ENCODE measurements at places on chromosomes 16 and 17.

DNA sequence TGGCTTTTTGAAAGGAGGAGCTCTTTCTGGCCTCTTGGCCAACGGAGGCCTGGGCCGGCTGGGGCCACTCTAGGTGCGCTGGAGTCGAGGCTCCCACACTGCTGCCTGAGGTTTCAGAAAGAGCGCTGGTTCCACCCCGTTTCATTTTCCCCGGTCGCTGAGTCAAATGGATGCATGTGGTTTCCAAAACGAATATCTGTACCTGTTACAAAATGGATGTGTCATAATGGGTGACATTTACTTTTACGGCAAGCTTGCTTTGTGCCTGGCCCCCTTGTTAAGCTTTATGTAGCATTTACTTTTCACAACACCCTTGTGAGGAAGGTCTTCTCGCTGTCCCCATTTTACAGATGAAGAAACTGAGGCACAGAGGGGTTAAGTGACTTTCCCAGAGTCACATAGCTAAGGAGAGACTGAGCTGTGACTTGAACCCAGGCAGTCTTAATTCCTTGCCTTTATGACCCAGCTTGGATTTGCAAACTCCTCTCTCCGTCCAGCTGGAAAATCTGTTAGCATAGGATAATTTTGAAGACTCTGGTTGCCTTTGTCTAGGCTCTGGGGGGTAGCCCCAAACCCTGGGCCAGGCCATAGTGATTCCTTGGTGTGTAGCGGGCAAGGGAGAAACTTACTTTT is 10.6 kb downstream of the KSR1 start:
- no peak for DNase-seq

GRCh38 chr17:65220732-65221131 is 83.6 kb downstream of the RGS9 start:
- DNase-seq, result no peak

- no peak for DNase-seq
These were observed 7.2 kb downstream of the MRPL58 start for GRCh38 chr17:75019710-75020109.

DNA sequence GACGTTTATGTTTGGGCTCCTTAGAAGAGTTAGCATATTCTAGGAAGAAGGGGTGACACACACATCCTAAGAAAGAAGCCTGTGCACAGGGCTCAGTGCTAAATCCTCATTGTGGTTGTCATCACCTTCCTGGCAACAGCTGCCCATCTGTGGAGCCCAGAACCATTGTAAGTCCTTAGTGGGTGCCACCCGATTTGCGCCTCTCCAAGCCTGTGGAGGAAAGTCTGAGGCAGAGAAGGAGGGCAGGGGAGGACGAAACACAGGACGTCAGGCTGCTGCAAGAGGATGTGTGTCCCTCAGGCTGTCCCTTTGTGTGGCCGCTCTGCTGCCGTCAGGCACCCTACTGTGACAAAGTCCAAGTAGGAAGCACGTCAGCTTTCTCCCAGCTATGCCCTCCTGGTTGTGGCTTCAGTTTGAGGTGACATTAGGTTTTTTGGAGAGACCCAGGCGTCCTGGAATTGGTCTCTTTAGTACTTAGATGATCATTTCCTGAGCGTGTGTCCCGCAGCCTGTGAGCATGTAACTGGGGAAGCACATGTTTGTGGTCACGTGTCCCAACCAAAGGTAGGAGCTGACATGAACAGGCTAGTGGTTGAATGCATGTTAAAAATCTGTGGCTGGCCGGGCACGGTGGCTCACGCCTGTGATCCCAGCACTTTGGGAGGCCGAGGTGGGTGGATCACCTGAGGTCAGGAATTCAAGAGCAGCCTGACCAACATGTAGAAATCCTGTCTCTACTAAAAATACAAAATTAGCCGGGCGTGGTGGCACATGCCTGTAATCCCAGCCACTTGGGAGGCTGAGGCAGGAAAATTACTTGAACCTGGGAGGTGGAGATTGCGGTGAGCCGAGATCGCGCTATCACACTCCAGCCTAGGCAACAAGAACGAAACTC is 10.7 kb downstream of the CLUAP1 start:
- DNase-seq, result no peak

DNA sequence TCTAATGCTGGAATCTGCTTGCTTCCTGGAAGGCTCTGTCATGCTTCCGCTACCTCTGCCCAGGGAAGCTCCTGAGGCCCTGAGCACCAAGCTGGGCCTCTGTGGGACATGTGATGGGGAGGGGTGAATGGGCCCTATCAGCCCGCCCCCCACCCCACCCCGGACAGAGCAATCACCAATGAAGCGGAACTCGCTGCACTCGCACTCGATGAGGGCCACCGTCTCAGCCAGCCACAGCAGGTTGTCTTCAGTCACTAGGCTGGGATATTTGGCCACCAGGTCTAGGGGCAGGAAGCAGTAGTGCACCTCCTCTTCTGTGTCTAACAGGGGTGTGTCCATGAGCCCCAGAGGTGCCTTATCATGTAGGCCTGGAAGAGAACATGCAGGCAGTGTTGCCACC is 23.6 kb downstream of the KCTD19 start:
- DNase-seq, result no peak

DNA sequence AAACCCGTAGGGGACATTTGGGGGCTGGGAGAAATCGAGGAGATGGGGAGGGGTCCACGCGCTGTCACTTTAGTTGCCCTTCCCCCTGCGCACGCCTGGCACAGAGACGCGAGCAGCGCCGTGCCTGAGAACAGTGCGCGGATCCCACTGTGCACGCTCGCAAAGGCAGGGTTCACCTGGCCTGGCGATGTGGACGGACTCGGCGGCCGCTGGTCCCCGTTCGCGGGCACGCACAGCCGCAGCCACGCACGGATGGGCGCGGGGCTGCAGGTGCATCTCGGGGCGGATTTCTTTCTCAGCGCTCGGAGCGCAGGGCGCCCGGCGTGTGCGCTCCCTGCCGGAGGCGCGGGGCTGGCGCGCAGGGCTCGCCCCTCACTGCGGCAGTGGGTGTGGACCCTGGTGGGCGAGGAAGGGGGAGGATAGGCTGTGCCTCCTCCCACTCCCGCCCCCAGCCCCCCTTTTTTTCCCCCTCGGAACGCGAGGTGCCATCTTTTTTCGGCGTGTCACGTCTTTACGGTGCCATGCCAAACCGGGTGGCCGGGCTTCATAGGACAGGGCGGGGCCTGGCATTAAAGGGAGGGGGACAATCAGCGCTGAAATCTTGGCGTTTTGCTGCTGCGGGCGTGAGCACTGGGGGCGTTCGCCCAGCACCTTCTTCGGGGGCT is 1.1 kb downstream of the MAPT start:
- no peak for DNase-seq

DNA sequence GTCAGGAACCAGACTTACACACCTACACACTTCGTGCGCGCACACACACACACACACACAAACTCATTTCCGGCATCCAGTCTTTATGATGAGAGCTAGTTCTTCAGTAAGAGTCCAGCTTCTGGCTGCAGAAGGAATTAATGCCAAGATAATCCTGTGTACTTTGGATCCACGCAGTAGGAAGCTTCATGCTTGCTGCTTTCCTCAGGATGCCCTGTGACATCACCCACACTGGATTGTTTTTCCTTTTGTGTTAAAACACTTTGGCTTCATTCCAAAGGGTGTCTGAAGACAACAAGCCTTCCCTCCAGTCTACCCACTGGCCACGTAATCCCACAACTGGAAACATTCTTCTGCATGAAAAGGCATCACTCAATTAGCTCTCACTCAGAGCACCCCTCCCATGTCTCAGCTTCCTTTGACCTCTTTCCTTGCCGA is 35.4 kb downstream of the KCNJ16 start:
- no peak for DNase-seq

DNA sequence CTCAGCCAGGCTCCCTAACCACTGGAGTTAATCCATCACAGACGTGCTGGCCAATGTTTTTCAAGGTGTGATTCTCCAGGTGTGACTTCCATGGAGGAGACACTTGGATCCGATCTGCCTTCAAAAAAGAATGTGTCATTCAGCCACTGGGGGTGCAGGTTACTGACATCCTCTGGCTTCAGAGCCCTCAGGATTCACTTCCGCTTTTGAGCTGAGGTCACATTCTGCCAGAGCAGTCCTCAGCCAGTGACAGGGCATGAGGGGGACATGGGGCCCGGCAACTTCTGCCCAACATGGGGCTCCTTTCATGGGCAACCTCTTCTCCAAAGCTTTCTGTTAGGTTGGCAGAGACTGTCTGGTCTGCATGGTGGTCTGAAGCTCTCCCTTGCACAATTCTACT is 81.4 kb downstream of the GRIN2A start:
- DNase-seq, result no peak

- DNase-seq, result no peak
These were observed 8.3 kb upstream of the KANSL1 start for GRCh38 chr17:46201491-46201890.

DNA sequence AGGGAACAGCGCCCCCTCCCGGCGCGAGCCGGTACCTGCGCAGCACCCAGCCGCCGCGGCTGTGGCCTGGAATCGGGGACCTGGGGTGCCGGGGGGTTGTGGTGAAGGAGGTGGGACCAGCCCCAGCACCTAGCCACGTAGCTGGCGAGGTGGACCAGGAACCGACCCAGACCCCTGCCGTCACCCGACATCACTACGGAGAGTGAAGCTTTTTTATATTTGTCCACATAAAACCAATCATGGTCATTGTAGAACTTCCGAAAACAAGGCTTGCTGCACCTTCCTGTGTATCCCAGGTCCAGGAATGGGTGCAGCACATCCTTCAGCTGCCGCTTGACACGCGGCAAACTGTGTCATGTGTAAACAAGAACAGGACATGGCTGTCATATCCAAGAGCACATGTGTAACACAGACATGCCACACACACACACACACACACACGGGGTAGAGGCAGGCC is 1.3 kb downstream of the HBQ1 start:
- no peak for DNase-seq

DNA sequence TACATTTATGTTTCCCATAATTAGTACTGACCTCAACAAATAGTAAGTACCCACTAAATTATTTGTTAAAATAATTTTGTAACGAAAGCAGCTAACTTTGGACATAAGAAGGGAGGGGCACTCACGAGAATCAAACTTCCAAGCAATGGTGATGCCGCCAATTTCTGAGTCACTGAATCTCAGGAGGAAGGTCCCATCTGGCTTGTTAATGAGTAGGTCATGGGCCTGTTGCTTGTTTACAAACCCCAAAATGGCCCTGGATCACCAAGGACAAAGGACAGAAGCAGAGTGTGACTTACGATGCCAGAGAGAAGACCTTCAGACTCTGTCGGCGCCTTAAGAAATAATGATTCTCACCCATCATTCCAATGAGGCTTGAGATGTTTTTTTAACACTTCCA is 15.8 kb upstream of the GHDC start:
- no peak for DNase-seq

GRCh38 chr17:48100591-48101011 is 677 bp downstream of the CBX1 start:
- peak; percentile 66 for DNase-seq

- DNase-seq, result no peak
These were observed 9.5 kb downstream of the ADGRG1 start for GRCh38 chr16:57637965-57638364.

- DNase-seq, result no peak
These were observed 21.3 kb downstream of the TMEM186 start for GRCh38 chr16:8776129-8776584.

DNA sequence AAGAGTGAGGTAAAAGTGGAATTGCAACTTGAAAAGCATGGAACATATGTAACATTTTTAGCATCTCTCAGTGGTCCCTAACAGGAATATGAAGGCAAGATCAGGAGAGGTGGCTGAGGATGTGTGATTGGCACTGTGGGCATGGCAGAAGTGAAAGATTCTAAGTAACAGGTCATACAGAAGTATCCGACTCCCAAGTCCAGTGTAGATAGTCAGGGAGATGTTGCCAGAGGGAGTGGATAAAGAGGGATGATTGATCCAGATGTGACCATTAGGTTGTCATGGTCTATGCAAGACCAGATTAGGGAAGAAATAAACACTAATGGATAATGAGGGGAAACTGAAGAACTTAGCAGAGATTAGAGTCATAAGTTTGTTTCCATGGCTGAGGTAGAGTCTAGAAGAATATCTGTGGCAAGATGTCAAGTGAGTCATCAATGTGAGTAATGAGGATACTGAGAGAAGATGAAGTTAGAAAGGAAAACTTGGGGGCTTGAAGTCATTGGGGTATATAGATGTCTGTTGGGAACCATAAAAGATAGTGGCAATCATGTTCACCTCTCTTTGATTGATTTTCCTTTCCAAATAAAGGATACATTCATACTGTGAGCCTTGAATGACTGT is 23.9 kb upstream of the CAPNS2 start:
- peak; percentile 59 for DNase-seq

DNA sequence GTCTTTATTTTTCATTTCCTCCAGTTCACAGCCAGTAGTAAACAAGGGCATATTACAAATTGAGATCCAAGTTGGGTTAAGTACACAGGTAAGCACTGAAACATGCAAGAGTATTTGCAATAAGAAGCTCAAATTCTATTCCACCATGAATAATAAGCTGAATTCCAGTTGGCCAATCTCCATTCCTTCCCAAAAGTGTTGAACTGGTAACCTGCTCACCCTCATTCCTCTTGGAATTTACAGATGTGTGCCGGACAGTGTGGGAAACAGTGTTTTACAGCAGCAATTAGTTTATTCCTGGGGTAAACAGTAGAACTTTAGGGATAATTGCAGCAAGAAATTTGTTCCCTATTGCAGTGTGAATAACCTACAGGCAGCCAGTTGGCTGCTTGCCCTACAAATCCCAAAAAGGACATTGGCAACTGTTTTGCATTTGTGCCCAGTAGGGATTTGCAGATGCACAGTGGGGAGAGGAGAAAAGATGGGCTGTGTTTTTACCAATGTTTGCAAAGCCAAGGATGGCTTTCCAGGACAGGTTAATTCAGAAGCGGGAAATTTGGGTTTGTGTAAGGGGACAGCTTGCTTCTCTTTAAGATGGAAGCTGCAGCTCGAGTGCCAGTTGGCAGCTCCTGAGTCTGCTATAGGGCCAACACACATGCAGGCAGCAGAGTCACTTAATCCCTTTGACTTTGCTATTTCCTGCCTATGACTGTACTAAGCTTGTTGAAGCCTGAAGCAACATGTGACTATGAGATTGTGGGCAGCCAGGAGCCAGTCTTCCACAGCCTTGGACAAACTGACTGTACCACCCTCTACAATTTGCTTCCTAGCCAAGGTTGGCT is 318.9 kb downstream of the MAP2K6 start:
- peak; percentile 58 for DNase-seq

- no peak for DNase-seq
These were observed 17.8 kb upstream of the CIBAR2 start for GRCh38 chr16:85129876-85130704.

DNA sequence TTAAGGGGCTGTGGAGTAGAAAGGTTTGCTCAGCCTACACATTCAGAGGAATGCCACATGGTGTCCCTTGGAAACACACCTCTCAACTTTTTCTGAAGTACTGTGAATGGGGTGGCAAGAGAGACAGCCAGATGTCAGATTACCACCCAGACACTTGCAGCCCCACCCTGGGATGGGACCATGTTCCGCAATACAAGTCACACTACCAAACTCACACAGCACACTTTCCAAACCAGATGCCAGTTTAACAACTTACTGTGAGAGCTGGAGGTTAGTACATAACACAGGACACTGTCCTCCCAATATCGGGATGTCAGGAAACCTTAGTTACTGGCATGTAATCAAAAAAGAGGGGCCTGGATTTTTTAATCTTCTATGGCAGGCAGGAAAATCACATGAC is 7.9 kb downstream of the USP7 start:
- DNase-seq, result no peak

Measured in HS-5 (cell line).